ENCODE measurements at places on chromosomes 16 and 17. TPM values are rescaled to one million over a fixed set of nuclear protein-coding genes. Genes with fewer than 3 reads are reported as not detected.

GRCh38 chr16:19898924-19899604 is 14.4 kb upstream of the GPRC5B start:
- H3K27me3 ChIP-seq = peaks cover 2% of the 10 kb centered on the region
- no peaks in the 10 kb centered on the region for H3K36me3 ChIP-seq
- H3K4me3 ChIP-seq = no peak overlapping the region

Gene OSGIN1
- total RNA-seq = 0.88 TPM

Gene KRTAP4-4
- not detected for total RNA-seq

Gene PIMREG
- 21.2 TPM for total RNA-seq

Gene KRTAP3-1
- not detected for total RNA-seq

DNA sequence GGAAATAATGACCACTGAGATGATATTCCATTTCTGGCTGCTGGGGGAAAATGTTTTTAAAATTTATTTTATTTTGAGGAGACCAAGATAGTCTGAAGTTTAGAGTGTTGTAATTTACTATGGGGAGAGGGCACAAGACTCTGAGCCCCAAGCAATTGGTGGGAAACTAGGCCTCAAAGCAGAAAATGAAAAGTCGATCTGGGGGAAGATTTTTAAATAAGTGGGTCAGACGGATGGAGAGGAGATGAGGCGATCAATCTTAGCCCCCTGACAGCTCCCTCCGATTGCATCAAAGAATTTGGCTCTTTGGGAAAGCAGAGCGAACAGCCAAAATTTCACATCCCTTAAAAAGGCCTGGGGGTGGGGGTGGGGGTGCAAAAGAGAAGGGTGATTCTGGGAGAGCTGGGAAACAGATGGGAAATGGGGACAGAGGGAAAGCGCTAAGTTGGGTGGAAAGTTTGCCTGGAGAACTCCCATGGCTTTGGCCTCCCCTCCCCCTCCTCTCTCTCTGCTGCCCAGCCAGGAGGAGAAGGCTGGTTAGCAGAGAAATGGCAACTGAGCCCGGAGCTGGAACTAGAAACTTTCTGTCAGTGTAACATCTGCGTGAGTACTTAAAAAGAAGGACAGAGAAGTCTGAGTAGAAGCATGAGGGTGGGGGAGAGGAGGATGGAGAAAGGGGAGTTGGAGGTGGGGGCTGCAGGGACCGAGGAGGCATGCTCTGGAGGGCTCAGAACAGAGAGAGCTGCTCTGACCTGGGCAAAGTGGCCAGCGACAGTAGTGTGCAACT is 1.4 kb upstream of the HOXB2 start:
- H3K36me3 ChIP-seq = peaks cover 23% of the 10 kb centered on the region
- DNase-seq = no peak
- peak overlapping the region; percentile 74 for H3K27ac ChIP-seq
- H3K4me3 ChIP-seq = peak overlapping the region; percentile 54
- H3K27me3 ChIP-seq = peaks cover 25% of the 10 kb centered on the region
- peaks cover 48% of the 10 kb centered on the region for H3K4me1 ChIP-seq

DNA sequence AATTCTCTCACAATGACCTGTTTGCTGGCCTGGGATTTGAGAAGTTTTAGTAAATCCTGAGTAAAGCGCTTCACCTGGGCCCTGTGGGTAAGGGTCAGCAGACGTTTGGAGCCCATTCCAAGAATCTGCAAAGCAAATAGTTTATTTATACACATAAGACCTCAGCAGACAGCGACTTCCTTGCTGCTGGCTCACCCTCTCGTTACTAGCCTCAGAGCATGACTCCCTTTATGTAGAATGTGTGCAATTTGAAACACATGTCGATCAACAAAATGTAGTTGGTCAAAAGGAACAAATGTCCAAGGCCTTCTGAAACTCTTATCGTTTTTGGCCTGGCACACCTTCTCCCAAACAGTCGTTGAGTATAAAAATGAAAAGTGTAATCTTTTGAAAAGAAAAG is 31.3 kb downstream of the MARF1 start:
- DNase-seq = no peak
- no peak overlapping the region for H3K4me3 ChIP-seq
- H3K27ac ChIP-seq = peak overlapping the region; percentile 8
- no peaks in the 10 kb centered on the region for H3K27me3 ChIP-seq
- H3K4me1 ChIP-seq = peaks cover 7% of the 10 kb centered on the region
- H3K36me3 ChIP-seq = peaks cover 75% of the 10 kb centered on the region

DNA sequence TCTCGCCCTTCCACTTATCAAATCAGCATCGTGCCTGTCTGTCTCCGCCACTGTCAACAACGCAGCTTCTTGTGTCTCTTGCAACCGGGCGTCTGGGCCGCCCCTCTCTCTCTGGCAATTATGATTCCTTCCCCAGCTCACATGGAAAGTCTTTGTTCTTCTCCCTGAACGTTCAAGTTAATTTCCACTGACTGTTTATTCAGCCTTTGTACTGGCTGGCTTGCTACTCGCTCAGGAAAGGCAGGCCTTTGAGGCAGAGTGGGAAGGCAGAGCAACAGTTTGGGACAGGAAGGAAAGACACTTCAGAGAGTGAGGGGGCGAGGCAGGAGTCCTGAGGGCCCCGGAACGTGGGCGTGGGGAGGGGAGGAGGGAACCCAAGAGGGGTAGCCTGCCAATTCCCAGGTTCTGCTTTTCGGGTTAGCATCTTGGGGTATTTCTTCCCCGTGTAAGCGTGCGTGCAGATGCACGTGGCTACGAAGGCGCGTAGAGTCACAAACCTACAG is 50.8 kb downstream of the AKAP1 start:
- H3K4me3 ChIP-seq = no peak overlapping the region
- H3K27me3 ChIP-seq = peaks cover 15% of the 10 kb centered on the region
- no peak overlapping the region for H3K27ac ChIP-seq
- no peaks in the 10 kb centered on the region for H3K36me3 ChIP-seq

- H3K27ac ChIP-seq = no peak overlapping the region
- H3K27me3 ChIP-seq = no peaks in the 10 kb centered on the region
- H3K4me3 ChIP-seq = no peak overlapping the region
- DNase-seq = no peak
- H3K36me3 ChIP-seq = no peaks in the 10 kb centered on the region
These were observed 192.5 kb downstream of the ZNF423 start for GRCh38 chr16:49663081-49664065.

DNA sequence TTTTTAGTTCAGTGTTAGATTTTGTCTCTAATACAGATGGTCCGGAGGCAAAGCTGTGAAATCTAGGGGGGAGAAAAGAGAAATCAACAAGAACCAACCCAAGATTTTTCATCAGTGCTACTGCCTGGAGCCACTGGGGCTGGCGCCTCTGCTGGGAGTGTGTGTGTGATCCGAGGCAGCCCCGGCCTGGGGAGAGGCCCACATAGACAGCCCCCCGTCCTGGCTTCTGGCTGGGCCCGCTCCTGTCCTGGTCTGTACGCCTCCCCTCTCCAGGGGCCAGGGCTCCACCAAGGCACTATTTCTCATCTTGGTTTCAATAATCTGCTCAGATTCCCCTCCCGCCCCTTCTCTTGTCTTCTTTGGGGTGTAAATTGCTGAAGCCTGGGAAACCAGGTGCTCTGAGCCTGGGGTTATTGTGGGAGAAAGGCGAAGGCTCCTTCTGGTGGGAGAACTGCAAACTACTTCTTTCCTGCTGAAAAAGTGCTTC is 7.8 kb downstream of the BAHCC1 start:
- H3K4me1 ChIP-seq = peaks cover 9% of the 10 kb centered on the region
- DNase-seq = no peak
- H3K4me3 ChIP-seq = no peak overlapping the region
- H3K27ac ChIP-seq = no peak overlapping the region
- H3K36me3 ChIP-seq = peaks cover 6% of the 10 kb centered on the region
